ENCODE measurements at places on chromosomes 7 and 10. TPM values are rescaled to one million over a fixed set of nuclear protein-coding genes. Genes with fewer than 3 reads are reported as not detected.

IDI2 gene
- not detected for total RNA-seq

MMD2 gene
- not detected for total RNA-seq

KCND2 gene
- 4.2 TPM for total RNA-seq

TRIM50 gene
- not detected for total RNA-seq

GRM3 gene
- total RNA-seq = not detected

ECD gene
- 23.7 TPM for total RNA-seq

SH2D4B gene
- total RNA-seq = 0.27 TPM

STK31 gene
- 0.94 TPM for total RNA-seq

All from aorta (tissue), 5 donors.